ENCODE measurements at places on chromosomes 5 and 9.

DNA sequence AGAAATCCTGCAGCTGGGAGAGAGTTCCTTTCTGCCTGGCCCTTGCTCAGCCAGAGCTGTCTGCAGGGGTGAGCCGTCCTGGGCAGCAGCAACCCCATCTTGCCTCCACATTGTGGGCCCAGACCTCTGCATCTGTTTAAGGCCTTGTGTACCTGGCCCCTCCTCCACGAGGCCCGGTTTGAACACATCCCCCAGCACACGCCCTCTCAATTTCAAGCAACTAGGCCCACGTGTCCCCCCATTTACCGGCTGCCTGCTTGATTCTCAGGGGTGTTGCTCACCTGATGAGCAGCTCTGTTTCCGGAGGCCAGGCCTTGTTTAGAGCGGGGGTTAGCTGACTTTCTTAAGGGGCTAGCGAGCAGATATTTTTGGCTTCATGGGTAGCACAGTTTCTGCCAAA is 181.8 kb downstream of the HSPA4 start:
- no peak for DNase-seq

DNA sequence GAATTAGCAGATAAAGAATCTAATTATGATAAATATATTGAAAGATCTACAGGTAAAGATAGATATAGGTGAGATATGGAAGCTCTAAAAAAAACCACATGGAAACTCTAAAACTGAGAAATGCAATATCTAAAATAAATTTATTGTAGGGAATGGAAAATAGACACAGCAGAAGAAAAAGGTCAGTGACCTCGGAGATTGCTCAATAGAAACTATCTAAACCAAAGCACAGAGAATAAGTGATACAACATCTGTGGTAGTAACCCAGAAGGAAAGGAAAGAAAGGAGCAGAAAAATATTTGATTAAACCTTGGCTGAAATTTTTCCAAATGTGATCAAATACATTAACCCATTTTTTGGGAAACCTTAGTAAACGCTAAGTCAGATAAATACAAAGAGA is 43.1 kb upstream of the GLIPR2 start:
- no peak for DNase-seq

- DNase-seq, result no peak
Observed at GRCh38 chr5:19608444-19609002, 379.5 kb downstream of the CDH18 start.

DNA sequence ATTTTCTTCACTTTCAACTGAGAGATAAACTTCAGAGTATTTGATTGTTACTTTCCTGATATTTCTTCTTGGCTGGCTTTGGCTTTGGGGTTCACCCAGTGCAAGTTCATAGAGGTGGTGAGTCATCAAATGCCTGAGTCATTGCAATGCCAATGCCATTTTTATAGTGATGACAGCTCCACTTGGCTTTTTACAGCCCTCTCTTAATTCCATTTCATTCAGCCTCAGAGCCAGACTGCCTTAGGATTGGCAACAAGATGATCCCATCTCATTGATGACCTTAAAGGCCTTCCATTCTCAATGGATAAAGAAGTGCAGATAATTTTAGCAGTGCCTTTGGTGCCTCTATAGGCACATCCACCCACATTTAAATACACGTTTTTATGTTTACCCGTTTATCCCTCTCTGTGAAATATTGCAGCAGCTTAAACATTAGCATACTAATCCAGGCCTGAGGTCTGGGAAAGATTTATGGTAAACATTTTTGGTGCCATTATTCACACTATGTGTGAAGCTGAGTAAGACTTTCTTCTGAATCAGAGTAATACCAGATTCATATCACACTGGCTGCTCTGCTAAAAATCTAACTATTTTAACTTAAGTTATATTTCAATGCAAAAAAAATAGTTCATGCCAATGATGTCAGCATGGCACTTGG is 88.9 kb upstream of the TYRP1 start:
- DNase-seq, result no peak

- DNase-seq, result no peak
Observed at GRCh38 chr5:125326150-125326510, 579.7 kb upstream of the ZNF608 start.

GRCh38 chr5:34523387-34523726 is 132.8 kb upstream of the RAI14 start:
- DNase-seq, result no peak

GRCh38 chr5:17817990-17818389 is 183.7 kb downstream of the TAF11L14 start:
- DNase-seq, result no peak

DNA sequence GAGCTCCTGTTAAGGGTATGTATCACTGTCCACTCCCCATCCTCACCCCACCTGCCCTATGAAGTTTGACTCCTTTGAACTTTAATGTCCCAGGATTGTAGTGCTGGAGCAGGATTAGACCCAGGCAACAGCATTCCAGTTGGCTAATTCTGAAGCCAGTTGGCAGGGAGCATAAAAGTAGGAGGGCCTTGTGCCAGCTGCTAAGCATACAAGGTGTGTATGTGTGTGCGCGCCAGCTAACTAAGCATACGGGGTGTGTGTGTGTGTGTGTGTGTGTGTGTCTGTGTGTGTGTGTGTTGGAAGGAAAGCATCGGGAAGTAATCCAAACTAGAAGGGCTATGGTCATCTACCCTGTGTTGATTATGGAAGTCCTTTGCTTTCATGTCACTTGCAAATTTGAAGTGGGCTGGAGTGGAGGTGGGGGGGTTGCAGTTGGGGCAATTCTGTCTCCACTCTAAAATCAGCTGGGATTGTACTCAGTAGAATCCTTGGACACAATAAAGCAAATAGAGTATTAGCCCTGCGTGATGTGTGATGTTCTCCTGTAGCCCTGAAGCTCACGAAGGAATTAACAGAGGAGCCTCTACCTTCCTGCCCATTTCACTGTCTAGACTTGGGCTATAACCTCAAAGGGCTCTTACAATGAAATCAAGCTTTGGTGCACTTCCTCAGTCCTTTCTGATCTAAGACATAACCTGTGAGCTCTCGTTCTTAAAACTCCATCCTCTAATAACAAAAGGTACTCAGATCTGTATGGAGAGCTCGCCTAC is 26.9 kb downstream of the HMGCR start:
- DNase-seq, result no peak

DNA sequence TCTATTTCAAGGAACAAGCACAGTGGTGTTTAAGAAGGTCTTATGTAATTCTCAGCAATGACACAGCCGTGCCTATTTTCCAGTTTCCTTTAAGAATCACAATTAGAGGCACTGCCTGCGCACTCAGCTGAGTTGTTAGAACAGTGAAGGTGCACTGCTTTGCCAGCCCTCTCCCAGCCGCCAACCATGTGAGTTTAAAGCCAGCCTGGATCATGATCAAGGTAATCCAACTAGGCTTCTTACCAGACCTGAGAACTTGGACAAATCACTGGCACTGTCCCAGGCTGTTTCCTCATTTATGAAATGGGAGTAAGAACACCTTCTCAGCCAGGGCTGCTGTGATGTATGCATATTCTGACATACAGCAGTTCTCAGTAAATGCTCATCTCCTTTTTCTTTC is 99.6 kb downstream of the ASTN2 start:
- DNase-seq, result no peak

DNA sequence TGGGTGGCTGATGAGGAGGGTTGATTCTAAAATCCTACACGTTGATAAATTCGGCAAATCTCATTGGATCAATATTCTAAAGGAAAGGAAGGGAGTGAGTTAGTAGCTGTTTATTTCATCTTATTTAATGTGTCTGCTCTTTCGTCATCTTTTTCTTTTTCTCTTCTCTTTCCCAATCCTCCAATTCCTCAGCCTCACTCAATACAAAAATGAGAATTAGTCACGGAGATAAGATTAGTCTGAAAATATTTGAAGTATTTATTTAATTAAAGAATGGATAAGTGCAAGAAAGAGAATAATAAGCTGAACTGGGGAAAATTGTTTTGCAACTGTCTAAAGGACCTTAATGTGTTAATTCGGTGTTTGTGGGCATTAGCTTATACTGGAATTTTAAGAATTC is 1095.1 kb downstream of the DTWD2 start:
- DNase-seq, result no peak

DNA sequence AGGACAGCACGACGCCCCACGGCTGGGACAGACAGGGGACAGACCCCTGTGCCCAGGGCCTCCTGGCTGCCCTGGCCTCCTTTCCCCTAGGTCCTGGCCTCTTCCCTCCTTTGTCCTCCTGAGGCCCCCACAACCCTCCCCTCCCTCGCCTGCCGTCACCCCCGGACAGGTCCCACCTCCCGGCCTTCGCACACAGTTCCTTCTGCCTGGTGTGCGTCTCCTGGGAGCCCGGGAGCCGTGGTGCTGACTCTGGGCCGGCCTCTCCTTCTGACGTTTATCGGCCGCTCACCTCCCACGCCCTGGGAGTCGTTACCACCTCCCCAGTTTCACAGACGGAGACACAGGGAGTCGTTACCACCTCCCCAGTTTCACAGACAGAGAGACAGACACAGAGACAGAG is 25.1 kb upstream of the NOTCH1 start:
- DNase-seq, result no peak

- DNase-seq, result no peak
Observed at GRCh38 chr9:130846487-130847305, 11.6 kb downstream of the ABL1 start.

All from CD8-positive, alpha-beta T cell (primary cell).